Activated CD4-positive, alpha-beta T cell treated with anti-CD3 and anti-CD28 coated beads, Interleukin-2, amount 10 ng/mL, durations not matched to agents 24 days and 14 days (primary cell): ENCODE measurements at places on chromosomes 3 and 15.

DNA sequence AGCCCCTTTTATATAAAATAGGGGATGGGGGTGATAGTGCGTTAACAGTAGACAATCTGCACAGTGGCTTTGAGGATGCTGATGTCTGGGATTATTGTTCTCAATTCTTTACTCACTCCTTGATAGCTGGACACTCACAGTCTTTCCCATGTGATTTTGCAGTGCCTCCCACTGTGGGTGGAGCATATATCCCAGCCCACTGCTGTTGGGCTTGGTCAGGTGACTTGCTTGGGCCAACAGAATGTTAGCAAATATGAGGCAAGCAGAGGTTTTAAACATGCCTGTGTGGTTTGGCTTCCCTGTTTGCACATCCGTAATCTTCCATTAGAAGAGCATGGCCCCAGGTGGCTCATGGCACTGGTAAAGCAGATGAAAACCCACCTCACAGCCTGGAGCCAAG lies 46.5 kb downstream of the CPA3 start:
- DNase-seq: no peak

DNA sequence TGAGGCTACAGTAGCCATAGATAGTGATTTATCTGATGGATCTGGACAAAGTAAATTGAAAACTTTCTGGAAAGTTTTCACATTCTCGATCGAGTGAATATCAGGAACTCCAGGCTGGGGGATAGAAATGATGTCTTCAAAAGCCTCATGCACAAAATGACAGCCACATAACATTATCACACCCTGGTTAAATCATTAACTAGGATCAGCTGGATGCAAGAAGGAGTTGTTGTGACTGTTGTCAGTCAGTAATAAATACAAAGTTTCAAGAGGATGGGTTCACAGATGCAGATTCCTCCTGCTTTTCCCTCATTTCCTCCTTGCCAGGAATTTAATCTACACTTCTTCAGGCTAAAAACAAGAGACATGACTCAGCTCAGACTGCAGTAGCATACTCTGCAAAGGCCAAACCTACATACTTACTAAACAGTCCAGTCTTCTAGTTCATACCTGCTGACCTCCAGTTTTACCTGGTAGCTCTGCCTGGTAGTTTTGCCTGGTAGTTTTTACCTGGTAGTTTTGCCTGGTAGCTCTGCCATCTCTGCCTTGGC lies 40.9 kb downstream of the C2CD4A start:
- no peak for DNase-seq

DNA sequence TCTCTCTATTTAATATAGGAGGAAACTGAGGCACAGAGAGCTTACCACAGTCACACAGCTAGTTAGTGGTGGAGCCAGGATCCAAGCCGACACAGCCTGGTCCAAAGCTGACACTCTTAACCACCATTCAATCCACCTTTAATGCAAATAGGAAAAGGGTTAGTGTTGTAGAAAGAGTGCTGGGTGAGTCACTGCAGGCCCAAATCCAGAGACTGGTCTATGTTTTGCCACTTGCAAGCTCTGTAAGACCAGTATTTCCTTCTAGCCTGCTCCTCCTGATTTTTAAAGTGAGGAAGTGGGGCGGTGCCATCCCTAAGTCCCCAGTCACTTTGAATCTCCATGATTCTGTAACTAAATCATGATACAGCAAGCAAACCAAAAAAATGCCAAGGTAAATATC lies 111.0 kb downstream of the MECOM start:
- DNase-seq: no peak

GRCh38 chr15:78437107-78437761 lies 782 bp upstream of the IREB2 start:
- peak; percentile 60 for DNase-seq

DNA sequence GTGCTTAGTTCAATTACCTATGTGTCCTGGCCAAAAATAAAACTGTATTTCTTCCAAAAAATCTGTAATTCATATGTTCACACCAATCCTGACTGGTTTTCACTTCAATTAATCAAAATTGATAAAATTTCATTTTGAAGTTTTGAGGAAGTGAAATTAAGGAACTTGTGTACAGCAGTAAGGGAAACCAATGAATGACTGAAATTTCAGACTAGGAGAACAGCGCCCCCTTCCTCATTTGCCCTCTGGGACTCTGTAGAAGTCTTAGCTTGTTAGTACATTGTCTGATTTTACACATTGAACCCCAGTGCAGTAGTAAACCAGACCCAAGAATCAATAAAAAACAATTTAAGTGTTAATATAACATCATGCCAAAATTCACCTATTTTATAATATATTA lies 495.3 kb upstream of the AGTR1 start:
- DNase-seq: no peak

- no peak for DNase-seq
Observed at GRCh38 chr3:145013931-145014330, 1042.3 kb downstream of the DIPK2A start.

DNA sequence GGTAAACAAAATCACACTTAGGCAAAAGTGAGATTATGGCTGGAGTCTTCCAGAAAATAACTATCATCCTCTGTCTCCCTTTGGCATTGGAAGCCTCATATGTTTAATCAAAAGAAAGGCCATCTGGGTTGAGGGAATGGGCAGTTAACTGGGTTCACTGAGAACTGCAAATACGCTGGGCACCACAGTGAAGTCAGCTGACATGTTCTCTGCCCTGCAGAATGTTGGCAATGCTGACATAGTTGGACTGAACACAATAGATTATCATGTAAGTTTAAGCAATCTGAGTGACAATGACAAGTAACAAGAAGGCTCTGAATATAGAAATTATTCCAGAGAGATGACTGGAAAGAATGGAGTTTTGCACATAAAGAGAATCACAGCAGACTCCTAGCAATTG lies 43.8 kb upstream of the SLC25A26 start:
- DNase-seq: no peak

DNA sequence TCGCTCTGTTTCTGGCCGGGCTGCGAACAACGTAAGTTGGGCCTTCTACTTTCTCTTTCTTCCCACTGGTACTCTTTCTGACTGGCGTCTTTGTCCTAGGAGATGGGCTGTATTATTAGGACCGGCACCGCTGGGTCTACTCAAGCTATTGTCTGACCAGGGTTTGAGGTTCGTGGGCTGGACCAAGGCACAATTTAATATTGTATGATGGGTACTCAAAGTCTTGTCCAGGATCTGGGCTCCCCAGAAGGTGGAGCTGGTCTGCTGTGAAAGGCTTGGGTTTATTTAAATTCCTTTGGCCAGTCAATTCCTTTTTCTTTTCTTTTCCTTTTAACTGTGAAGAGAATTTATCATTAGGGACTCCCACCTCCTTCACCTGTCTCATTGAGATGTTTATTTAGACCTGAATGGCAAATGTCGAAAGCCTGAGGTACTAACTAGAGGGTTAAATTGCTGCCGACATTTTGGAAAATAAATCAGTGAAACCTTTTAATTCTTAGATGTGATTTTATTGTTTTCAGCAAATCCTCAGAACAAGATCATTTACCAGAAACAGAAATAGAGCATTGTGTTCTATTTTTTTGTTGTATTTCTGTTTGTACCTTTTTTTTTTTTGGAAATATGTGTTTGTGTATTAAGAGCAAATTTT lies 410 bp downstream of the LRRC49 start:
- no peak for DNase-seq

DNA sequence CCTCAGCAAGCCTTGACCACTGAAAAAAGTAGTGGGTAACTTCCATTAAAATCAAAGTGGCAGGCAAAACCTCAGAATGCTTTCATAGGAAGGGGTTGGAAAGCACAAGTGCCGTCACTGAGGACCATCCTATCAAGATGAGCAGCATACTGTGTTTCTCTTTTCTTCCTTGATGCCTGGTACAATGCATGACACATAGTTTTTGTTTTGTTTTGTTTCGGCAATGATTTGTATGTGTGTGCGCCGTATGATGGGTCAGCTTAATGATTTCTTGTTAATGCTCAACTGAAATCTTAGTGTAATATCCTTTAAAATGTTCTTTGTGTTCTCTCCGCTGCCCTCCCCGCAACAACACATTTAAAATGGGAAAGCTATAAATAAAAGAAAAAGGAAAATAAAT lies 476.4 kb upstream of the KCNMB2 start:
- DNase-seq: no peak

- no peak for DNase-seq
Observed at GRCh38 chr15:89785064-89785773, 9.1 kb downstream of the MESP2 start.

DNA sequence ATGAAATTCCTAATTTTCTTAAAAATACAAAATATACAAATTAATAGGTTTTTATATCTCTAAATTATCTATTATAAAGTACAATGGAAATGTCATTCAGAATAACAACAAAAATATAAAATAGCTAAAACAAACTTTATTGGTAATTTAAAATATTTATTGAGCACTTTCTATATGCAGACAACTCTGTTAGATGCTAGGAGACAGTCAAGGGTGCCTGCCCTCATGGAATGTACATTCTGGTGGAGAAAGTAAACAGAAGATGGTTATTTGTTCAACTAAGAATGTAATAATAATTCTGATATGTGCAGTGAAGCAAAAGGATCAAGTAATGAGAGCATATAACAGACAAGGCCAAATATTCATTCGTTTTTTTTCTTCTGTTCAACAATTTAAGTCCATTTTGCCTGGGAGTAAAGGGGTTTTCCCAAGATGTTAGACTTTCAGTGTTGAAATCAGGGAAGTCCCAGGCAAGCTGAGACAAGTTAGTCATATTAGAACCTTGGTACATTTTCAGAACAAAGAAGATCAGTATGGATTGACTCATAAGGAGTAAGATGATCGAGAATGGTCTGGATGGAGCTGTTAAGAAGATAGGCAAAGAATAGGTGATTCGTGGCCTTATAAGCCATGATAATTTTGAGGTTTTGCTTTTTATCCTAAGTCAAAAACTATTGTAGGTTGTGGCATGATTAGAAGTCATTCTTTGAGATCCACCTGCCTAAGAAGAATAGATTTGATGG lies 150.2 kb upstream of the MLF1 start:
- no peak for DNase-seq

GRCh38 chr3:33947272-33948195 lies 149.1 kb downstream of the PDCD6IP start:
- no peak for DNase-seq
